ENCODE measurements at places on chromosomes 5 and 9. TPM values are rescaled to one million over a fixed set of nuclear protein-coding genes. Genes with fewer than 3 reads are reported as not detected.

OR1J1 gene
- total RNA-seq: under 0.01 TPM

SMIM27 gene
- 9.2 TPM for total RNA-seq

EQTN gene
- not detected for total RNA-seq

ZNF454 gene
- total RNA-seq: 0.54 TPM

ISCA1 gene
- 17.5 TPM for total RNA-seq

DNA sequence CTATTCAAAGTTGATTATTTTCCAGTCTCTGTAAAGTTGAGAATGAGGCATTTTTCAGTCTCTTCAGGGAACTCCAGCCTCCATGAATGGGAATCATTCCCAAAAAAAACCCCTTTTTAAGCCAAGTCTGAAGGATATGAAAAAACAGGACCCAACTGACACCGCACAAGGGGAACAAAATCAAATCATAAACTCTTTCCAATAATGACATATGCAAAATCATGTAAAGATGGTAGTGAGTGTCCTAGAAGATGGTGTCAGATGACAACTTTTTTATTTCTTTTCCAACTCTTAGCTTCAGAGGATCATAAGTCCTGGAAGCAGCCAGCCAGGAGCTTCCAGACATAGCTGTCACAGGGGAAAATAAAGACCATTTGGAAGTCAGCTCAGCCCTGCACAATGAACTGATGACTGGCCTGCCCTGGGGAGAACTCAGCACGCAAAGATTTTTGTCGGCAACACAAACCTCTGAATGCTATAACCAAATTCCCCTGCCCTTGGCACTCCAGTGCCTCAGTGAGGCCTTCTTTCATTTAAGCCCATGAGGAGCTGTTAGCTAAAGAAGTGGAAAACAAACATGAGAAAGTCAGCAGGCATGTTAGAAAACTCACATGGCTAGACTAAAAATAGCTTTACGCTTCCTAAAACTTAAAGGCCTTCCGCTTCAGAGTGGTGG, 85.4 kb downstream of the SLC1A3 start:
- no peak for DNase-seq

- DNase-seq: no peak
These were observed 20.8 kb upstream of the CTNNA1 start for GRCh38 chr5:138732466-138732865.
